ENCODE measurements at places on chromosomes 13 and 19.

DNA sequence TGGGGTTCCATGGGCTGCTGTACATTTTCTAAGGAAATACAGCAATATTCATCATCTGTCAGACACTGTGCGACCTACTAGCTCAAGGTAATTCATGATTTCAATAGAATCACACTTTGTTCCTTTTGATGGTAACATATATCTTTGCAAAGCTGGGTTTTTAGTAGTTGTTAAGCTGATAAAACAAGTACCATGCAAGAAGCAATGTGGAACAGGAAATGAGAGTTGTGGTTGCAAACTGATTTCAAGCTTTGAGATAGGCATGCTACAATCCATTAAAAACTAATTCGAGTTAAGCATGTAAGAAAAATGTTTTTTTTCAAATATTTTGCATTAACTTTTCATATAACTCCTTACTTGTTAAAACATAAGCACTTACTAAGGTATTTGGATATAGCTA lies 6.8 kb upstream of the MBNL2 start:
- DNase-seq, result no peak

DNA sequence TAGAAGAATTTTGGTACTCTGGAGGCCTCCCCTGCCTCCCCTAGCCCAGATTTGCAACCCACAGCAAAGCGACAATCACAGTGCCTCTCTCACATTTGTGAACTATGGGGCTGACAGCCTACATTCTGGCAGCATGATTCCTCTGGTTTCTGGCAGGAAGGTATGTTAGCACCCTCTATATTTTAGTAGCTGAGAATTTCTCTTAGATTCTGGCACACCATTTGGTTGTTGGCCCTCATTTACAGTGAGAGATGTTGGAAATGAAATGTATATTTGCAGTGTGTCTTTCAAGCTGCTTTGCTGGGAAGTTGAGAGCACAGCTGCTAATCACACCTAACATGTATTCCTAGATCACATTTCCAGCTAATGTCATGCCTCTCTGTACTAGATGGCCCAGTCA lies 735.0 kb downstream of the FGF9 start:
- no peak for DNase-seq

GRCh38 chr19:29478578-29479565 lies 46.9 kb upstream of the VSTM2B start:
- no peak for DNase-seq

- peak; percentile 18 for DNase-seq
Observed at GRCh38 chr13:45015300-45015699, 26.0 kb downstream of the GPALPP1 start.

- DNase-seq, result no peak
Observed at GRCh38 chr13:21905486-21905885, 234.6 kb downstream of the FGF9 start.

DNA sequence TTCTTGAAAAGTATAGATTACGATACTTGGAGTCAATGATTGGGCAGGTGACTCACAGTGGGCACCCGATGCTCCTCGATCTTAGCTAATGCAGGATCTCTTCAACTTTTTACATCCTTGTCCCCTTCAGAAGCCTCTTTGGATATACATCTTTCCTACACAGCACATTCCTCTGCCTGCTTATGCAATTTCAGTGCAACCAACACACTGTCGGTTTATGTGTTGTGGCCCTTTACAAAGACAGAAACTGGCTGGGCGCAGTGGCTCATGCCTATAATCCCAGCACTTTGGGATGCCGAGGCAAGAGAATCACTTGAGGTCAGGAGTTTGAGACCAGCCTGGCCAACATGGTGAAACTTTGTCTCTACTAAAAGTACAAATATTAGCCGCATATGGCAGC lies 2.6 kb downstream of the GPR42 start:
- no peak for DNase-seq

GRCh38 chr13:31351376-31351775 lies 151.6 kb downstream of the B3GLCT start:
- no peak for DNase-seq

- DNase-seq, result no peak
Observed at GRCh38 chr19:1752757-1753728, at the start of gene ONECUT3. Gene ONECUT3 (plus strand): TSS chr19:1753506. CDS start chr19:1753663, 157 bp downstream.

GRCh38 chr13:41802684-41803444 lies 158.0 kb downstream of the VWA8 start:
- DNase-seq, result peak; percentile 74

- no peak for DNase-seq
Observed at GRCh38 chr19:5949792-5950305, 28.1 kb downstream of the RANBP3 start.

DNA sequence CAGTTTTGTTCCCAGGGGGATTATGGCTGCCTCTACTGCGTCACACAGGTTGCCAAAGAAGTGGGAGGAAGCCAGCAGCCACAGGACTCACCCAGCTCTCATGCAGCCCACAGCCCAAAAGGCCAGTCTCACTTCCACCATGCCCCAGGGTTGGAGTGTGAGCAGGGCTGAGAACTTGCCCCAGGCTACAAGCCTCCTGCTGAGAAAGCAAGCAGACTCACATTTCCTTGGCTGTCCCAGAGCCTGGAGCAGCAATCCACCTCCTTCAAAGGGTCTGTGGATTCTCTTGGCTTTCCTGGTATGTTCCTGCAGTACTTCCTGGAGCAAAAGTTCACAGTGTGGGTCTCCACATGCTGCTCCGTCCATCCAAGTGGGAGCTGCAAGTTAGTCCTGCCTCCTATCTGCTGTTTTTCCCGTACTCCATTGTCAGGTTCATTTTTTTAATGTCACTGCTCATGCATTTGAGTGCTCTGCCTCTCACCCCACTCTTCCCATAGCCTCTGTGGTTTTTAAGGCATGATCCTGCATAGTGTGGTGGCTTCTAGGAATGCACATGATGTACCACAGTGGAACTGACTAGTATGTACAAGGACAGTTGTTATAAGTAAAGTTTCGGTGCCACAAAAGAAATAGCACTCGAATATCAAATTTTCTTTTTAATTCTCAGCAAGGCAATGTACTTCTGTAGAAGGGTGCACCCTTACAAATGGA lies 56.2 kb upstream of the ARHGEF7 start:
- DNase-seq, result no peak

DNA sequence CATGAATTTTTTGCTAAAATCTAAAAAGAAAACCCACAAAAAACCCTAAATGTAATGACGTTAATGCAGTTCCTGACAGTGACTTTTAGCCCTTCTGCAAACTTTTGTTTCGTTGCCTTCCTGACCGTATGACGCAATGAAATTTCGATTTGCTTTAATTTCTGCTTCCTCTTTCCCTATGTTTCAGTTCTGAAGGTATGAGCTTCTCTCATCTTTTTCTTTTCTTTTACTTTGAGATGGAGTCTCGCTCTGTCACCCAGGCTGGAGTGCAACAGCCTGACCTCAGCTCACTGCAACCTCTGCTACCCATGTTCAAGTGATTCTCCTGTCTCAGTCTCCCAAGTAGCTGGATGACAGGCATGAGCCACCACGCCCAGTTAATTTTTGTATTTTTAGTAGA lies 6.1 kb upstream of the LILRA5 start:
- no peak for DNase-seq

- DNase-seq, result no peak
Observed at GRCh38 chr13:112172641-112173251, 105.8 kb downstream of the SOX1 start.

DNA sequence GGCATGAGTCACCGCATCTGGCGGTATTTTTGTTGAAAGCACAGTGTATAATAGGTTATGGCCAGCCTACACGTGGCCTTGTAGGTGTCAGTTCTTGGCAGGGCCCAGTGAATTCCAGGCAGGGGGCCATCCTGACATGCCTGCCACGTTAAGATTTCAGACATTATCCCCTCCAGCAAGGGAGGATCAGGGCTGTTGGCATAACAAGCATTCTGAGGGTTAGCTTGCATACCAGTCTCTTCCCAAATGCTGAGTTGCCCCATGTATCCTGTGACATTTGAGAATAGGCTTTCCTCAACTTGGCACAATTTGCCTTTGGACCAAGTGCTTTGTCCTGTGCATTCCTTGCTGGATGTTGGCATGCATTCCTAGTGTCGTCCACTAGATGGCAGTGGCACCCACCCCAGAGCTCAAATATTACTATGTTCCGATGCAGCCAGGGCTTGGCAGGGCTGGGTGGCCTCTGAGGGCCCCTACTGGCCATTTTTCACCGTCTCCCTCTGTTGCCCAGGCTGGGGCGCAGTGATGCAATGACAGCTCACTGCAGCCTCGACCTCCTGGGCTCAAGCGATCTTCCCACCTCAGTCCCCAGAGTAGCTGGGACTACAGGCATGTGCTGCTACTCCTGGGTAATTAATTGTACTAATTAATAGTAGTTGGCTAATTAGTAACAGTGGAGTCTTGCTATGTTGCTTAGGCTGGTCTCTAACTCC lies 31.2 kb downstream of the NLRP12 start:
- peak; percentile 79 for DNase-seq

DNA sequence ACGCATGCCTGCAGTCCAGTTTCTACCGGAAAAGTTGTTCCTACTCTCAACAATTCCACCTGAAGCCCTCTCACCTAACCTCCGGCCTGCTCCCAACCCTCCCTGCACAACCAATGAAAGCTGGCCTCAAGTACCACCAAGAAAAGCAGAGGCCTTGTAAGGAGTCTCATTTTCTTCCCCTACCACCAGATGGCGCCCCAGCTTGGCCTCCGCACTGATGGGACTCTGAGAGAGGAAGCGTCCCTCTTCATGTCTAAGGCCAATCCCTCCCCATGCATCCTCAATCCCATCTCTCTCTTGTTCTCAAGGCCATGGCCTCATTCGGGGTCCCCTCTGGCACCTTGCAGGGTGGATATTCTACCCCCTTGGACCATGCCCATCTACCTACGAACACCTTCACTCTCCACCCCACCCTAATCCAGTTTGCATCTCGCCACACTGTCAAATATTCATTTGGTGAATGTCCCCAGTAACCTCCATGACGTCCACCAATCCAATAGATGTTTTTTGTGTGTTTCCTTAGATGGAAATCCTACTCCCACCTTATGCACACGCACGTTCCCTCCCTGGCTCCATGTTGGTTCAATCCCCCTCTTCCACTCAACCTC lies 412.8 kb downstream of the ZNF536 start:
- DNase-seq, result no peak

GRCh38 chr19:23439623-23440022 lies 44.4 kb upstream of the ZNF91 start:
- DNase-seq, result no peak

GRCh38 chr19:55546822-55547614 lies 1.7 kb upstream of the SBK3 start:
- DNase-seq, result peak; percentile 68

DNA sequence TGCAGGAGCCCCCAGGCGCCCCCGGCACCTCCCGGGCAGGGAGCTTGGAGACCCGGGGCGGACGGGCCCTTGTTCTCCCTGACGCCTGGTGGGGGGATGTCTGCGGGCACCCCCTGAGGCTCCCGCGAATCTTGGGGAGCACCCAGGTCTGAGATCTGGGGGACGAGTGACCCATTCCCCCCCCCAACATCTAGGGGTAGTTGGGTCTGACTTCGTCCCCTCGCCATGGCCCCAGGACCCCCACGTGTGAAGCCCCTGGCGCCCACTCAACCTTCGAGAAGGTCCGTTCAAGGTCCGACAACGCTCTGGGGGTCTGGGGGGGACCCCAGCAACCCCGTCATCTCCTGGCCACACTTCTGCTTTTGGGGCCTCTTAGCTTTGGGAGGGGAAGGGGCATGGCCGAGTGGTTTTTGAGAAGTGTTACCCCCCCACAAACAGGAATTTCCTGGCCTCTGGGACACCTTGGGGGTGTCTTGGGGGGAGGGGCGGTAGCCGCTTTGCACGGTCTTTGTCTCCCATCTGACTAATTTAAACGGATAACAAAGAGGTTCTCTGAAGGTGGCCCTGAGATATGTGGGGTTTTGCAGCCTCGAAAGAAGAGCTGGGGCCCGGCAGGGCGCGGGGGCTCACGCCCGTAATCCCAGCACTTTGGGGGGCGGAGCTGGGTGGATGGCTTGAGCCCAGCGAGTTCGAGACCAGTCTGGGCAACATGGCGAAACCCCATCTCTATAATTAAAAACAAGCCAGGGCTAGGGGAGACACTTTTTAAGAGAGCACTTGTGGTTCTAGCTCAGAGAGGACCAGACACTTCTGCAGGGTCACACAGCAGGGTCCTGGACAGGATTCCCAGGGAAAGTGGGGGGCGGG lies 608 bp downstream of the CNN2 start:
- DNase-seq, result no peak

DNA sequence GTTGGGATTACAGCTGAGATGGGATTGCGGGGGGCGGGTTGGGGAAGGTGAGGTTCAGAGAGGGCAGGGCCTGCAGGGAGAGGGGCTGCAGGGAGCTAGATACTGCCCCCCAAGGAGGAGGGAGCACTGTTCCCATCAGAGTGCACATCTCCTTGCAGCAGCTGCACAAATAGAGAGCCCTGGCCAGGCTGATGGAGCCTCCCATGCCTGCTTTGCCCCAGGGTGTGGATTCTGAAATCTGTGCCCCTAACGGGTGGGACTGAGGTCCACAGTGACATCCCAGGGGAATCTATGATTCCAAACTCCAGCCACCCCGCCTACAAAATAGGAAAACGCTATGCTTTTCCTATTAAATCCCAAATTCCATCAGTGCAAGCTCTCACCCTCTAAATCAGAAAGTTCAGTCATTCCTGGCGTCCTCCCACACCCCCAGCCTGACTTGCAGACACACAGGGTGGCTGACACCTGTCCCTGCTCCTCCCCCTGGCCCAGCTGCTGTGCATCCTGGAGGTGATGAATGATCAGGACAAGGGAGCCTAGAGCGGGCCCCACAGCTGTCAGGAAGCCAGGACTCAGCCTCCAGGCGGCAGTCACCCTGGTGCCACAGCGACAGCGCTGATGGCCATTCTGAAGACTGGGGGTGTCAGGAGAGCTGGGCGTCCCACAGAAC lies 6.3 kb upstream of the CEACAM21 start:
- no peak for DNase-seq

DNA sequence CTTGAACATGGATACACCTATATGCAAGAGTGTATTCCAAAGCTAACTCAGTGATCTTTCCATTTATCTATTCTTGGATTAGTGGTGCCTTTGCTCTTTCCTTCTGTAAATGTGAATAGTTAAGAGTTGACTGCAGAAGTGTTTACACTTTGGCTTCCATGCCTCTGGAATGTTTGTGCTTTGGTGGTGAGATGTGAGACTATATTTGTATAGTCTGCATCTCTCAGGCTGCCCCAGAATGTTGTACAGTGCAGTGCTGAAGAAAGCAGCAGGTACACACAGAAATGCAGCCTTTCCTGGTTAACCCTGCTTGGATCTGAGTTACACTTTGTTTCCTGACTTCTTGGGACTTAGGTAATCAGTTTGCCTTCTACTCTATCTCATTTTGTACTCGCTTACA lies 90.2 kb downstream of the DNAJC15 start:
- DNase-seq, result no peak

GRCh38 chr13:75705395-75705794 lies 69.3 kb downstream of the LMO7 start:
- DNase-seq, result peak; percentile 55

GRCh38 chr19:2820112-2820702 lies 539 bp downstream of the ZNF554 start:
- no peak for DNase-seq

- no peak for DNase-seq
Observed at GRCh38 chr19:36417752-36418286, 625 bp downstream of the ZFP82 start.

DNA sequence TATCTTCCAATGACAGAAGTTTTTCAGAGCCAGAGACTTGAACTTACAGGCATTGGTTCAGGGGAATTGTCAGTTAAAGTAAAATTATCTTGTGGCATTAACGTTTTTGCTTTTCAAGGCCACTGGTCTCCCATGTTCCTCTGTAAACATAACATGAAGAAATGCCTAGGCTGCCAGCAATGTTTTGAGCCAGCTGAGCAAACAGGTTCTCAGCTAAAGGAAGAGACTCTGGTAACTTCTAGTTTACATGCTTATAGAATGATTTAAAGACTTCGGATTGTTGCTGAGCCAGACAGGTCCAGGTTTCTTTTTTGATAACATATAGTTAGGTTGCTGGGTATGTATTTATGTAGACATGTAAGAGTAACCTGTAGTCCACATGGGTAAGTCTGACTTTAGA lies 35.7 kb downstream of the ZNF493 start:
- DNase-seq, result no peak

All from astrocyte of the spinal cord (primary cell).